ENCODE measurements at places on chromosomes 1 and 21.

GRCh38 chr1:9676815-9677393, 25.4 kb downstream of the PIK3CD start:
- no peak for DNase-seq

GRCh38 chr1:93702828-93703183, 21.2 kb upstream of the BCAR3 start:
- no peak for DNase-seq

DNA sequence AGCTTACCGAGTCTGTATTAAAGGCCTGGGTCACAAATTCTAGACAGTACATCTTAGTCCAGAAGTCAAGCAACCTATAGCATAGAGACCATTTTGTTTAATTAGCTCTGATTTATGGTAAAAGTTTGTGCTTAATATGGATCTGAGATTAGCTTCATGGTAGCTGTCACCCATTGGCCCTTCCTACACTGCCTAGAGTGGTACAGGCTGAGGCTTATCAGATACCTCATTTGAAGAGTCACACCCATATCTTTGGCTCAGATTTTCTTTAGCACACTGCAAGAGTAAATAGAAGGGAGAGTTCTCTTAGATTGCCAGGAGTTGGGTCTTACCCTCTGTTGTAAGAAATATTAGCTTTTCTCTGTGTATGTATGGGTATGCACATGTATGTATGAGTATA, 3.6 kb downstream of the AK4 start:
- no peak for DNase-seq

DNA sequence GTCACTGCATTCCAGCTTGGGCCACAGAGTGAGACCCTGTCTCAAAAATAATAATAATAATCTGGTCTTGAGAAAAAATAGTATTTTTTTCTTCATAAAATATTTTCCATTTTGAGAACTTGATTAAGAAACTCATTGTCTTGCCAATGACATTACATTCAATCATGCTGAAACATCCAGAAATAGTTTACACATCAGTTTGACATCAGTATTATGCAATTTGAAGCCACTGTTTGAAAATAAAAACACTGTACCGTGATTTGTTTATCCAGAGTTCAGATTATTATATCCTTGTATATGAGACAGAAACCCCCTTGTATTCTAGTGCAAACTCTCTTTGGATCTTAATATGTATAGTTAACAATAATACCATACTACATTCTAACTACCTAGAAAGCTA, 6.9 kb downstream of the FMO2 start:
- DNase-seq: no peak

GRCh38 chr1:243723458-243724043, 126.5 kb downstream of the AKT3 start:
- no peak for DNase-seq

DNA sequence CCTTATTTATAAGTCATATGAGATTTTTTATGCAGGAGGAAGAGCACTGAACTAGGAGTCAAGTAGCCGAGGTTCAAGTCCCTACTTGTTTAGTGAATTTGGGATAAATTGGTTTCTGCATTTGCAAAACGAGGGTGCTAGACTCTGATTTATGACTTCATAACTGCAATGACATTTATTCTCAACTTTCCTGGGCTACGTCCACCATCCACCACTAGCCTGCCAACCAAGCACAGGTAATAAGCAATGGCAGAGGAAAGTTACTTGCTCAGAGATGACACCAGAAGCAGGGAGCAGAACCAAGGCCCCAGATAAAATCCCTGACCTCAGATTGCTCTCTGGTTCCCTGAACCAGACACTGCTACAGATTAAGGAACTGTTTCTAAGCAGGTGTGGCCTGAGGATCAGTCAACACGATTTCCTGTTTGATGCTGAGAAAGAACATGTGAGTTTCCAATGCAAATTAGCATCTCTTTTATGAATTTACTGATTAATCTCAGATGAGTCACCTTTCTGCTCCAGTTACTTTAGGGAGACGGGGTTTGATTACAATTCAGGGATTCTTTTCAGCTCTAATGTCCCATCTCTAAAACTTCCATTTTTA, 52.7 kb downstream of the PLPP3 start:
- DNase-seq: no peak

- DNase-seq: no peak
These were observed 273.4 kb upstream of the CACYBP start for GRCh38 chr1:174726167-174726879.

DNA sequence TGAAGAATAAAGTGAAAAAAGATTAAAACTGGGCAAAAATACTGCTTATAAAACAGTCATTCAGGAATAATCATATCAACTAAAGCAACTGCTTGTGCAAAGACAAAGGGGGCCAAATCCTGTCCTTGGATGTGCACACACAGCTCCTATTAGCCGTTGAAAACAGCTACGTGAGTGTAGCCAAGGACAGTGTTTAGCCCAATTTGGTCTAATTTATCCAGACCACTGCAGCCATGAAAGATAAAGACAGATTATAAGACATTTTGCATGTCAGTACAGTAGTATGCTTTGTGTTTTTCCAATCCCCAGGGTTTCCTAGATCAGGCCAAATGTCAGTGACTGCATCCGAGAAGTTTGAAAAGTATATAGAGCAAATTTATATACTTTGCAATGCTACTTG, 146.3 kb upstream of the PKN2 start:
- DNase-seq: no peak

DNA sequence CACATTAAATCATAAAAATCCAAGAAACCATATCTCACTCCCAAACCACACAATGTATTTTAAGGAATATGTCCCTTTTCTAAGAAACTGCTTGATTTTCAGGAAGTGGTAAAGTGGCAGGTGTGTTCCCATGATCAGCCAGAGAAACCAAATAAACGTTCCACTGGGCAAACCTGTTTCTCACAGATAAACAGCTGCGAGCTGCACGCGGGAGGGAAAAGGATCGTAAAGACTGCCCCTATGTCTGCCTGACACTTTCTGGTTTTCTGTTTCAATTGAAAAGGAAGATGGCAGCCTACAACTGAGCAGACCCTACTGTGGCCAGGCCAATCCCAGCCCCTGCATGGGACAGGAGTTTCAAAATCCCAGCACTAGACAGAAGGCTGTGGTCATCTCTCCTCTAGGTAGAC, 36.6 kb downstream of the HIVEP3 start:
- no peak for DNase-seq

GRCh38 chr1:11193376-11193775, 4.2 kb downstream of the ANGPTL7 start:
- DNase-seq: no peak

DNA sequence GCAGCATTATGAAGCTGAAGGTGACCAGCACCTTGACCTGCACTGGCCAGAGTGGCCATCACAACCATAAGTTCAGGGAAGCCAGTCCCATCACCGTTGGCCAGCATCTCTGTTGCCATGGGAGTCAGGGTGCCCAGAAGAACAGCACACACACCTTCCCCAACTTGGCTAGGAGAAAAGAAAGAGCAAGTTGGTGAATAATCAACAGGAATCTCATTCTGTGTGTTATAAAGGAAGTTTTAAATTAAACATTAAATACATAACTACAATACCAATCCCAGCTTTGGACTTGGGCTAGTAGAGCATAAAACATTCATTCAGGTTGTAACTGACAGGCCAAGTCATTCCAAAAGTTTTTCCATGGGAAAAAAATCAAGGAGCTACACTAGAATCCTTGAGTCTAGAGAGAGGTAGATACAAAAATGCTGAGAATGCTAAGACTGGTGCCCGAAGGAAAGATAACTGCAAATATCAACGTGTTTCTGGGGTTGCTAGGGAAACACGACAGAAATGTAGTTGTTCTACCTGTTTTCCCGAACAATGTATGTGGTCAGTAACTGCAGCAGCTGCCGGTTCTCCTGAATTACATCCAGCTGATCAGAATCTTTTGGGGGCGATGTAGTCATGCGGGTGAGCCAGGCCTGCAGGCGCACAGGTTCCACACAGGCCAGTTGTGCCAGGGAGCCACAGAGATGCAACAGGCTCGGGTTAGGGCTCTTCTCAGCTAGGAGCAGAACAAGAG, 45.6 kb downstream of the UBR4 start:
- DNase-seq: no peak

GRCh38 chr1:77319036-77319705, 37.4 kb downstream of the AK5 start:
- DNase-seq: no peak

- no peak for DNase-seq
These were observed 877.7 kb upstream of the PRMT6 start for GRCh38 chr1:106178791-106179190.

- no peak for DNase-seq
These were observed 2.7 kb downstream of the DUSP10 start for GRCh38 chr1:221739018-221739676.

DNA sequence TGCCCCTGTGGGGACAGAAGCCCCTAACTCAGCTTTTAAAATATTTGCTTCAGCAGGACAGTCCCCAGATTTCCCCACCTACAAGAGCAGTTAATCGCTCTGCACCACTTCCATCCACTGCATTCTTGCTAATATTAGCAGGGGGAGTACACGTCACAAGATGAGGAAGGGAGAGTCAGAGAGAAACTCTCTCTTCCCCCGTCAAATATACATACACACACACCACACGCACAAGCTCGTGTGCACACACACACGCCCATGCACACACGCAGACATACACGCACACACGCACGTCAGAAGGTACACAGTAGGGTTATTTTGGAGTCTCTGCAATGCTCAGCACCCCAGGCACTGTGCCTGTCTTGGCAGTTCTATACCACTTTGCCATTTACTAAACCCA, 2.1 kb downstream of the CLCA1 start:
- no peak for DNase-seq

DNA sequence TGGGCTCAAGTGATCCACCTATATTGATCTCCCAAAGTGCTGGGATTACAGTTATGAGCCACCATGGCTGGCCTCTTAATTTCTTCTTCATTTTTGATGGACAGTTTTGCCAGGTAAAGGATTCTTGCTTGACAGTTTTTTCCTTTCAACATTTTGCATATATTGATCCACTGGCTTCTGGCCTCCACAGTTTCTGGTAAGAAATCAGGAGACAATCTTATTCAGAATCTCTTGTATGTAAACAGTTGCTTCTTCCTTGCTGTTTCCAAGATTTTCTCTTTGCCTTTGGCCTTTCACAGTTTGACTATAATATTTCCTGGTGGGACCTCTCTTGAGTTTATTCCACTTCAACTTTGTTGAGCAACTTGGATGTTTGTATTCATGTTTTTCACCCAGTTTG, 20.1 kb upstream of the KLF18 start:
- no peak for DNase-seq

DNA sequence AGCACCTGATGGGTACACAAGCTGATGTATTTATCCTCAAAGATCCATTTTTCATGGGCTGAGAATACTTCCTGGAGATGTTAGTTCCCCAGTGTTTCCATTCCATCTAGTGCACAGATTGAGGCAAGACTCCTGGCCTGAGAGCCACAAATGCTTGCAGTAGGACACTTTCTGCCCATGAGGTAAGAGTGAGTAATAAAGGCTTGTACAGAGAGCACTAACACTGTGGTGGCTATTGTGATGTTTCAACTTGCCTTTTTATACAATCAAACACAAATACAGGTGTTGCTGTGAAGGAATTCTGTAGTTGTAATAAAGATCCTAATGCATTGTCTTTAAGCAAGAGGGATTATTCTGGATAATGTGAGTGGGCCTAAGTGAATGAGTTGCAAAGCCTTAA, 186.1 kb upstream of the ADAMTS5 start:
- DNase-seq: no peak

GRCh38 chr1:98336472-98337083, 324.9 kb upstream of the SNX7 start:
- DNase-seq: no peak

DNA sequence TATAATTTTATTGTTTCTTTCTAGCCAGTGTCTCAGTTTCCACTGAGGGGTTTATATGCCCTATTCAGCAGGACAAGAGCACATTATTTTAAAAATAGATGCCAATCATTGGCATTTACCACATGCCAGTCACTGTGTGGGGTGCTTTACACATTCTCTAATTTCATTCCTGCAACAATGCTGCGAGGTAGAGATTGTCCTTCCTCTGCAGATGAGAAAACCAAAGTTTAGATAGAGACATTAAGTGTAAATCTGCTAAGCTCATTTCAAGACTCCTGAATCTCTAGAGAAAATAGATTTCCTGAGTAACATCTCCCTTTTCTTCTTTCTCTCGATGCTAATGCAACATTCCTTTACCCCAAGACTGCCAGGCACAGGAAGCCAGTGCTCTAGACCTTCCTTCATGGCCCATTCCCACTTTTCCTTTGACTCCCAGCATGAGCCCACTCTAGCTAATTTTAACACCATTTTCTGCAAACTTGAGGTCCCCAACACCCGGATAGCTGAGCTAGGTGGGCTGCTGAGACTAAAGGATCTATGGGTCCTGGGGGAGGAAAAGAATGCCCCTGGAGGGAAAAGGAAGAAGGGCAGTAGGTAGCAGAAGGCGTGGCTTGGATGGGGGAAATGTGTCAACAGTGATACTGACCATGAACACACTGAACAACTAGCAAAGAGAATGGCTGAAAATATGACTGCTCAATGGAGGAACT, 50.0 kb downstream of the SH3GLB1 start:
- DNase-seq: no peak

DNA sequence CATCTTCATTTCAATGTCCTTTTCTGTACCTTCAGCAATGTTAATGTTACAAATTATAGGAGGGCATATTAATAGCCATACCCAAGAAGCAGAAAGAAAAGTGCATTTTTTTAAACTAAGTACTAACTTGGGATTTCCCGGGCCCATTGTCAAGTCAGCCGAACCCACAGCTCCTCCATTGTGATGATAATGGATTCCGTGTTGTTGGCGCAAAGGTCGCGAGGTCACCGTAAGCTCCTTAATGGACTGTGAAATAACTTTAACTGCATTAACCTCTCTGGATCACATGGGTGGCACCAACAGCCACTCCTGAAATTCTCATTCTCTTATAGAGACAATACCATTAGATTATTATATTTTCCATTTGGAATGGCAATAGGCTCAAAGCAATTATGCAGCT, 250.6 kb upstream of the RRP15 start:
- DNase-seq: no peak

Measured in GOT3 (cell line).